ENCODE measurements at places on chromosomes 11 and 22. TPM values are rescaled to one million over a fixed set of nuclear protein-coding genes. Genes with fewer than 3 reads are reported as not detected.
A peak's percentile ranks its signal among the peaks of the same experiment; 100 is the strongest.

Gene CNIH2
- 2.8 TPM for polyA plus RNA-seq

Gene MS4A15
- polyA plus RNA-seq: not detected

- no peaks in the 10 kb centered on the region for H3K27me3 ChIP-seq
- H3K27ac ChIP-seq: no peak overlapping the region
- DNase-seq: no peak
- H3K4me1 ChIP-seq: no peaks in the 10 kb centered on the region
- H3K4me3 ChIP-seq: no peak overlapping the region
- H3K36me3 ChIP-seq: no peaks in the 10 kb centered on the region
Observed at GRCh38 chr11:130380778-130381177, 47.6 kb downstream of the ADAMTS8 start.

GRCh38 chr11:2930704-2931419 is 1.6 kb upstream of the PHLDA2 start:
- H3K27me3 ChIP-seq: no peaks in the 10 kb centered on the region
- H3K4me1 ChIP-seq: no peaks in the 10 kb centered on the region
- H3K27ac ChIP-seq: peak overlapping the region; percentile 90
- DNase-seq: peak; percentile 90
- H3K4me3 ChIP-seq: peak overlapping the region; percentile 54
- no peaks in the 10 kb centered on the region for H3K36me3 ChIP-seq

Data from left lung (tissue), 14 donors.